ENCODE measurements at places on chromosomes 5 and 9.

DNA sequence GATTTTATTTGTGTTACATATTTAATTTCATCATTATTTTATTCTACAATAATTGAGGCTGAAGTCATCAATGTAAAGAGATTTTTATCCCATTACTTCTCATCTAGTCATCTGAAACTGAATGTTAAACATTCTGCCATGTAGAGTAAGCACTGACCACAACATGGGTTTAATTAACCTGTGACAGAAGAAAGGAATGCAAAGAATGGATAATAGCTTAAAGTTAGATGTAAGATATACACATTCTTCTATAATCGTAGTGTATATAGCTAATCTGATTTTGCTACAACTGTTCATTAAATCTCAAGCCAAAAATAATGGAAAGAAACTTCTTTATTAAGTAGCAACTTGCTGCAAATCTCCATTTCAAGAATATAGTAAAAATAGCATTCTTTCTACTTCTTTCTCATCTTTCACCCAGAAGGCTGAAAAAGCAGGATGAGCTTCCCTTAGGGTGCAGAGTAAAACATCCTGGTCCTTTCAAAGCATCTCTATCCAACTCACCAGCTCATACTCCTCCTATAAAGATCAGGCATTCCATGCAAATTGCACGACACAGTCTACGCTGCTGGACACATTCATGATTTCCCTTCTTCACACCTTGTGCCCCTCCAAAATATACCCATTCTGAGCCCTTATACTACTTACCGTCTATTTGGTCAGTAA lies 115.2 kb downstream of the EFNA5 start:
- no peak for DNase-seq

DNA sequence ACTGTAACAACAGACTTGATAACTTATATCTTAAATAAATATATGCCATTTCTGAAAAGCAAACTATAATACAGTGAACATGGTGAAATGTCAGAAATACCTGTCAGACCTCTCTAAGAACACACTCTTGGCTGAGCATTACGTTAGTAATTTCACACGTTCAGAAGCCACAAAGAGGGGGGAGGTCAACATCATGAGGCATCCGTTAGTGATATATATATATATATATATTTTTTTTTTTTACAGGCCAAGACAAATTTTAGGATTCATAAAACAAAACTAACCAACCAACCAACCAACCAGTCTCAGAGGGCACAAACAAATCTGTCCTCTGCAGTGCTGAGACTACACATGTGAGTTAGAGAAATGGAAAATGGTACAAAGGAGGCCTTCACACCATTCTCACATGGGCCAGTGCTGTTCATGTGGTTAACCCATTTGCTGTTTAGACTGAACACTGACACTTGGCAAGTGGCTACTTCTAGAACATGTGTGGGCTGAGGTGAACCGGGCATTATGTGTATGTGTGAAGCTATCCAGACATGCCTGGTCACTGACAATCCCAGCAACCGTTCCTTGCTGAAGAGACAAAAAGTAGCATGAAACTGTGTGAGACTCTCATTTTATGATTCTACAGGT lies 54.5 kb downstream of the ELL2 start:
- no peak for DNase-seq

DNA sequence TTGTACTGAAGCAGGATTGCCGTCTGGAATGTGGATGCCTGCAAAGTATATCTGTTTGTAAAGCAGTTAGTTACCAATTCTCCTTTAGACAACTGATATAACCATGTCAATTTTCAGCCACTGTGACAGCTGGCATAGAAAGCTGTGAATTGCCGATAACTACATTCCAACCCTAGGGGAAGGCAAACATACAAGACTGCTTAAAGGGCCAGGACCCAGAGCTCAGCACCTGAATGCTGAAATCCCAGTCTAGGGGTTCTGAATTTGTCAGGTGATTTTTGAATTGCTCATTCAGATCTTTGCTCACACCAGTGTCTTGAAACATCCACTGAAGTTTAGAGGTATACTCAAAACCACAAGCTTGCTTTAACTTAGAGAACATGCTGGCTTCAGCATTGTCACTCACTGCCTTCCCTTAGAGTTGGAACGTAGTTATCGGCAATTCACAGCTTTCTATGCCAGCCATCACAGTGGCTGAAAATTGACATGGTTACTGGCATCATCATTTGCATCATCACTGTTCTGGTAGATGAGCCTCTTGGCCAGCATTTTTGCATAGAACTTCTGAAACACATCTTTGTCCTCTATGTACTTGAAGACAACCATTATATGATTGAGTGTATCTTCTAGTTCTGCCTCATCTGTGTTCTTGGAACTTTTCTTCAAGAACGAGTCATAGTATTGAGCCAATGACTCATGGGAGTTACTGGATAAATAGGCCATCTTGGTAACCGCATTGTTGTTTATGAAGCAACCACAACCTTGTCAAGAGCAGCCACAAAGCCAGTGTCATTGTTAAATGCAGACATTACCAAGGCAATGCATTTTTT lies 82.1 kb downstream of the CCDC192 start:
- no peak for DNase-seq

DNA sequence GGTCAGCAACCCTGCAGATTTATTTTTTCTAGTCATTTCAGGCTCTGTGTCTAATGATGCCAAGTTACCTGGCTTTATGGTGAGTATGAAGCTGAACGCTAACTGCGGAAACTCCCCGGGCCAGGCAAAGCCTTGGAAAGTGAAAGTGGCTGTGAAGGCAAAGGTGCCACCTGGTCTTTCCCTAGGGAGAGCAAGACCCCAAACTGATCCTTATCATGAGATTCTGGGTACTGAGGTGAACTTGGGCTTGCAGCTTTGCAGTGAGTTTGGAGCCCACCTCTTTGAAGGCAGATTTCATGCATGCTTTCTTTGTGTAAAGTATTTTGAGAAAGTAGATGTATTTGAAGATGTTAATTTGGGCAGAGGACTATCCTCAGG lies 63.3 kb downstream of the CARTPT start:
- DNase-seq = no peak

- DNase-seq = no peak
Observed at GRCh38 chr9:126461608-126462007, 135.0 kb downstream of the MVB12B start.

Measured in WERI-Rb-1 (cell line).